ENCODE measurements at places on chromosomes 6 and 20.

GRCh38 chr6:166206510-166207283 lies 39.0 kb upstream of the TBXT start:
- no peak for DNase-seq

DNA sequence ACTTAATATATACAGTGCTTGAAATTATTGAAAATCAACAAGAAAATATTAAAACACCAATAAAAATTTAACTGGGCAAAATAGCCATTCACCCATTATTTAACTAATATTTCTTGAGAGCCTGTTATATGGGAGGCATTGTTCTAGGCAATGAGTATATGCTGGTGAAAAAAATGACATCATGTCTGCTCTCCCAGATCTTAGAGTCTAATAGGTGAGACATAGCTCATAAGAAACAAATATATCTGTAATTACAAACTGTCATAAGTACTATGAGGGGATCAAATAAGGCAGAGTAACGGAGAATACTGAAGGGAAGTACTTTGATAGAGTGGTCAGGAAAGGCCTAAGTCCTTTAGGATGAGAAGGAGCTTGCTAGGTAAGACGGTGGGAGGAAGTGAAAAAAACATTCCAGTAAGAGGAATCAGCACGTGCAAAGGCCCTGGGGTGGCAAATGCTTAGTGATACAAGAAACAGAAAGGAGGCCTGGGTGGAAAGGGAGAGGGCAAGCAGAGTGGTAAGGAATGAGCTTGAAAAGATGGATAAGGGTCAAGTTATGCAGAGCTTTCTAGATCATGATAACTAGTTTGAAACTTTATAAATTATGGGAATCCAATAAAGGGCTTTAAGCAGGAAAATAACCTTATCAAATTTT lies 12.2 kb upstream of the FYN start:
- DNase-seq: no peak

GRCh38 chr20:57451795-57452661 lies 60.8 kb downstream of the RBM38 start:
- DNase-seq: peak; percentile 98

- no peak for DNase-seq
Observed at GRCh38 chr6:120994573-120994967, 339.7 kb downstream of the TBC1D32 start.

- no peak for DNase-seq
Observed at GRCh38 chr6:111590209-111590980, 15.3 kb downstream of the TRAF3IP2 start.

DNA sequence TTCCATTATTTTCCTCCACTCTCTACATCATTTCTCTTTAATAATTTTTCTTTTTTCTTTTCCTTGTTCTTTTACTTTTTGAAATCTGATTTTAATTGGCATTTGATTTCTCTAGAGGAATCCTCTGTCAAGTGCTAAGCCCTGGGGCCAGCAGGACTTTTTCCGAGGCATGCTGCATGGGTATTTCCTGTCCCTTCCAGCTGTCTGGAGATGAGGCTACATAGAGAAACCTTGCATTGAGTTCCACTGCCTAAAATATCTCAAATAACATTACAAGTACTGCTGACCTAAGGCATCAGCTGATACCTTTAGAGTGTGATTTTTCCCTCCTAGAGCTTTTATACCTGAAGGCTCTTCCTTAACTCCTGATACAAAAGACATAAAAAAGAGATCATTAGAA lies 6.2 kb downstream of the RNF217 start:
- DNase-seq: no peak

GRCh38 chr6:158645064-158646022 lies 800 bp upstream of the DYNLT1 start:
- DNase-seq: no peak

- no peak for DNase-seq
Observed at GRCh38 chr20:8310618-8311017, 178.6 kb downstream of the PLCB1 start.

DNA sequence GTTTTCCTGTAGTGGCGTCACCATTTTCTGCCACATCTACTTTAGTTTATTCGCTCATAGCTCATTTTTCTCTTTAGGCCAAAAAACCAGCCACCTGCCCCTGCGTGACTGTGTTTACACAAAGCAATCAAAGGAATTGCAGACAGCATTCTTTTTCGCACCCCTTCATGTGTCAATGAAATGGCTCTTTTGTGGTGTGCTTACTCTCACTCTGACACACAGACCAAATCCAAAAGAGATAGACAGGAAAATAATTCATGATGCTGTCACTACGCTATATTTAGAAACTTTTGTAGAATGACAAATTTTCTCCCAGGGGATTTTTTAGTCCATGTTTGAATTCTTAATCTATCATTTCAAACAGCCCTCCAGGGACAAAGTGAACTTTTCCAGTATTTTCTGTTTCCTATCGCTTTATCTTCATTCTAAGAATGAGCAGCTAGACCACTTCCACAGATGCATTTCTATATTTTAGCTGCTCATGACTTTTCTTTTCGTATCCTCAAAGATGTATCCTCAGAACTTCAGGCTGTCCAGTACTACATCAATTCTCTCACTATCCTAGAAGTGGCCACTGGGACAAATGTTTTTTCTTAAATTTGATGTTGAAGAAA lies 37.9 kb upstream of the KHDRBS2 start:
- DNase-seq: no peak

All from CMK (cell line).